ENCODE measurements at places on chromosomes 1 and 21. TPM values are rescaled to one million over a fixed set of nuclear protein-coding genes. Genes with fewer than 3 reads are reported as not detected.
A peak's percentile ranks its signal among the peaks of the same experiment; 100 is the strongest.

MORC3 gene
- 28.8 TPM for total RNA-seq

DNA sequence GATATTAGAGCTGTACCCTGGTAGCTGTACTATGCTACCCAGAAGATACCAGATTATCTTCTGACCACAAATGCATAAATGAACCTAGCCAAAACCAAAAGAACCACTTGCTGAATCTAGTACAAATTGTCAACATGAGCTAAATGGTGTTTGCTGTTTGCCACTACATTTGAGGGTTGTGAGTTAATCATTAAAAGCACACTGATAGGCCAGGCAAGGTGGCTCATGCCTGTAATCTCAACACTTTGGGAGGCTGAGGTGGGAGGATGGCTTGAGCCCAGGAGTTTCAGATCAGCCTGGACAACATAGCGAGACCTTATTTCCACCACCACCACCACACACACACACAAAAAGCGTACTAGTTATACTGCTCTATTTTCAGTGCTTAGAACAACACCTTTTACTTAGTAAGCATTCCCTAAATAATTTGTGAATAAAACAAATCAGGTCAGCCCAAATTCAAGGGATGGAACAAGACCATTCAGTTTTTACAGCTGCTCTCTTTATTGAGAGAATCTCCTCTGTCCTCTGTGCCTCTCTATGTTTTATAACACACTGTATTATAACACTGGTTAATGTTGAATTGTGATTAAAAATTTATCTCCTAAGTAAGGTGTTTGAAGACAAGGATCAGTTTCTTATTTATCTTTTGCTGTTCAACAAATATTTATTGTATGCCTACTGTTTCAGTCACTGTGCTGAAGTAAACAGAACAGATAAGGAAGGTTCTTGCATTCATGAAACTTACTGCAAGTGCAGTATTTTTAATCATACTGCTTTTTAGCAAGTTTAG, 44.0 kb downstream of the MAGI3 start:
- ATAC-seq, result no peak

GRCh38 chr1:6152181-6152580, 27.9 kb downstream of the CHD5 start:
- no peak for ATAC-seq

- no peak for ATAC-seq
Observed at GRCh38 chr1:55679971-55680370, 464.8 kb upstream of the USP24 start.

DNA sequence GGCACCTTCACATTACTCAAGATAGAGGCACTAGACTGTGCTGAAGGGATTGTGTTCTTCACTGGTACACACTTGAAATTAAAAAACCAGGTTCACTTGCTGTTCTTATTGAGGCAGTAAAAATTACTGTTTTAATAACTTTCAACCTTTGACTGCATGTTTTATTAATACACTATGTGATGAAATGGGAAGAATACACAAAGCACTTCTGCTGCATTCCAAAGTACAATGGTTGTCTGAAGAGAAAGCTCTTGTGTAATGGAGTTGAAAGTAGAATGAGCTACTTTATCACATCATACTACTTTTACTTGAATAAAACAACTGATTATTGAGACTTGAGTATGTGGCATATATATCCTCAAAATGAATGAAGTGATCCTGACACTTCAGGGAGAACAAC, 49.7 kb downstream of the LRRC8C start:
- no peak for ATAC-seq

TIE1 gene
- 4.1 TPM for total RNA-seq

DNA sequence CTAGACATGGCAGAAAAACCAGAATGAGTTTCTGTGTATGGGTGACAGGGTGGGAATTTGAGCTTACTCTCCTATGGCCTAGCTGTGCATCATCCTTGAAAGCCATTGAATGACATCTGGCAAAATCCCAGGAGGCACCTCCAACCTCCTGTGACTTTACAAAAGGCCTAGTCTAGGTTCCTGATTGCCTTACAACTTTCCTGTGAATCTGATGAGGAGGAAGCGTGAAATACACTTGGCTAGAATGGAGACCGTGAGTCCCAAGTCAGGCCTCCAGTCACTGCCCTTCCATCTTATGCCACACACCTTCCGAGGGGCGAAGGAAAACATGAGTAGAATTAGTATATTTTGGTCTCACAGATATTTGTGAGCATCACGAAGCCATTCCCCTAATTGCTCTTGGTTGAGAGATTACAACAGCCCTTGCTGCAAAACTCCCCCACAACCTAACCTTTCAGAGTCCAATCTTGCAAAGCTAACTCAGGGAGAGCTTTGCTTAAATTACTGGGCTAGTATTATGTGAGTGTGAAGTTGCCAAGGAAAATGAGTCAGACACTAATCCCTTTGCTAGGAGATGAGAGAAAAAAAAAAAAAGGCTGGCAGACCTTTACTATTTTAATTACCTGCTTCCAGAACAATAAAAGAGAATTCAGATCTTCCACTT, 36.3 kb upstream of the PAXBP1 start:
- ATAC-seq, result peak; percentile 61

- peak; percentile 21 for ATAC-seq
Observed at GRCh38 chr1:226625832-226626576, 77.4 kb downstream of the STUM start.

- no peak for ATAC-seq
Observed at GRCh38 chr1:205986292-205986691, 16.9 kb downstream of the RAB7B start.

CTSS gene
- total RNA-seq, result 19.6 TPM

BRINP3 gene
- total RNA-seq, result not detected

DNA sequence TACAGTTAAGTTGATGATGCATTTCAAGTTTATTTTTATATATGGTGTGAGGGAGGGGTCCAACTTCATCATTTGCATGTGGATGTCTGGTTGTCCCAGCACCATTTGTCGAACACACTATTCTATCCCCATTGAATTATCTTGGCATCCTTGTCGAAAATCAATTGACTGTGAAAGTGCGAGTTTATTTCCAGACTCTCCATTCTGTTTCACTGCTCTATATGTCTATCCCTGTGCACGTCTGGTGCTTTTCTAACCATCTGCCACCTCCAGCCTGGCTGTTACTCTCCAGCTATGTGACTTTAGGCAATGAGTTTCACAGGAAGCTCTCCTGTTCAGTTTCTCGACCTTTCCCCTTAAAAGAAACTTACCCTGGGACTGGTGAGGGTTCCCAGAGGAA, 137.1 kb upstream of the KLHDC7A start:
- ATAC-seq, result no peak

GRCh38 chr21:19855522-19855921, 1142.7 kb upstream of the NCAM2 start:
- no peak for ATAC-seq

- ATAC-seq, result no peak
Observed at GRCh38 chr1:77276941-77277340, 4.9 kb upstream of the AK5 start.

GRCh38 chr1:67731322-67731721, 46.3 kb downstream of the GADD45A start:
- ATAC-seq, result no peak

DNA sequence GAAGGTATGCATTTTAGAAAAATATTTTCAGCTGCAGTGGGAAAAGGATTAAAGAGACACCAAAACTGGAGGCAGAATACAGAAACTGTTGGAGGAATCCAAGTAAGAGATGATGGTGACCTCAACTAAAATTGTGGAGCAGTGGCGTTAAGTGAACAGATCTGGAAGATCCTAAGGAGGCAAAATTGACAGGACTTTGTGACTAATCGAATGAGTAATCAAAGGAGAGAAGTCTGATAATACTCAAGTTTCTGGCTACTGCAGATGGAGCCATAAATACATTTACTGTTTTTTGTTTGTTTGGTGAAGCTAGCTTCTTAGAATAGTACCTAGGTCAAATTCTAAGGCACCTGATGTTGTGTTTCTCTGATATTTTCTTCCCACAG, 3.1 kb downstream of the CTBS start:
- no peak for ATAC-seq

GRCh38 chr1:31796707-31797106, 19.1 kb downstream of the SPOCD1 start:
- ATAC-seq, result no peak

DNA sequence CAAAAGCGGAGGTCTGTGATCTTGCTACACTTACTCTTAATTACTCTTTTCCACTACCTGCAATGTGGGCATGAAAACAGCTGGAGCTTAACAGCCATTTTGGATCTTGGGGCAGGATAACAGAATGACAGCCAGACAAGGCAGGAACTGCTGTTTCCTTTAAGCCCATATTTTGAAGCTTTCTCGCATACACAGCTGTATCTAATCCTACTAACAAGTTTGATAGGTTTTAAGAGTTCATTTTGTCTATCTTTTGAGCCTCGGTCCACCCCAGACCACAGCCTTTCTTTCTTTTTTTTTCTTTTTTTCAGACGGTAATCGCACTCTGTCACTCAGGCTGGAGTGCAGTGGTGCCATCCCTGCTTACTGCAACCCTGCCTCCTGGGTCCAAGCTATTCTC, 42.4 kb upstream of the CRB1 start:
- no peak for ATAC-seq

C1orf105 gene
- total RNA-seq, result not detected

CFAP141 gene
- not detected for total RNA-seq

CD1B gene
- not detected for total RNA-seq
